Naive thymus-derived CD4-positive, alpha-beta T cell (primary cell): ENCODE measurements at places on chromosomes 12 and 14. TPM values are rescaled to one million over a fixed set of nuclear protein-coding genes. Genes with fewer than 3 reads are reported as not detected.

GRCh38 chr12:63944586-63945228, 100.2 kb downstream of the SRGAP1 start:
- H3K4me1 ChIP-seq = no peaks in the 10 kb centered on the region
- H3K4me3 ChIP-seq = no peak overlapping the region
- no peak overlapping the region for H3K27ac ChIP-seq

DNA sequence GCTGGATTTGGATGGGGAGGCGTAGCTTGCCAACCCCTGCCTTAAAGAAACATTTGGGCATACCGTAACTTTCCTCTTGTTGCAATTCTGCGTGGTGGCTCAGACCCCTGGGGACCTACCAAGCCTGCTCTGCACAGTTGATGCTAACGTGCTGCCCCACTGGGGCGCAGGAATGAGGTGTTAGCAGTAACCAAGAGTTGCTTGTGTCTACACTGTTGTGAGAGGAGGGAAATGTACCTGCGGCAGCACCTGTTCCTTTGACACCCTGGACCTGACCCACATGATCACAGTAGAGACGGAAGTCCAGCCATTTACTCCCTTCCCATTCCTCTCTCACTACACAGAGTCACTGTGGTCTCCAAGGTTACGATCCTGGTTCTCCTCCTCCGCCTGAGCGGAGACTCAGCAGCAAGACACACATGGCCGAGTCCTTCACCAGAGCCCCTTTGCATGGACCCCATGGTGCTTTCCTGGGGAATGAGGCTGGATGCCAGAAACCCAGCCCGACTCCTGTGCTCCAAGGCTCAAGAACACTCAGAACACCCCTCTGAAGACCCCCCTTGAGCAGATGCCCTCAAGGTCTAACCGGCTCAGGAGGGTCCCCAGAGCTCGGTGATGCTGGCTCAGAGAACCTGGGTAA, 84.8 kb downstream of the FBXL14 start:
- no peak overlapping the region for H3K4me3 ChIP-seq
- H3K27me3 ChIP-seq = no peaks in the 10 kb centered on the region
- no peaks in the 10 kb centered on the region for H3K4me1 ChIP-seq
- no peaks in the 10 kb centered on the region for H3K36me3 ChIP-seq
- no peak overlapping the region for H3K27ac ChIP-seq

GRCh38 chr14:59627011-59627520, 50.5 kb upstream of the CCDC175 start:
- H3K4me1 ChIP-seq = no peaks in the 10 kb centered on the region
- H3K27me3 ChIP-seq = no peaks in the 10 kb centered on the region
- H3K36me3 ChIP-seq = no peaks in the 10 kb centered on the region

The FBXL14 gene
- 27.0 and 27.4 TPM in 2 replicates for total RNA-seq

DNA sequence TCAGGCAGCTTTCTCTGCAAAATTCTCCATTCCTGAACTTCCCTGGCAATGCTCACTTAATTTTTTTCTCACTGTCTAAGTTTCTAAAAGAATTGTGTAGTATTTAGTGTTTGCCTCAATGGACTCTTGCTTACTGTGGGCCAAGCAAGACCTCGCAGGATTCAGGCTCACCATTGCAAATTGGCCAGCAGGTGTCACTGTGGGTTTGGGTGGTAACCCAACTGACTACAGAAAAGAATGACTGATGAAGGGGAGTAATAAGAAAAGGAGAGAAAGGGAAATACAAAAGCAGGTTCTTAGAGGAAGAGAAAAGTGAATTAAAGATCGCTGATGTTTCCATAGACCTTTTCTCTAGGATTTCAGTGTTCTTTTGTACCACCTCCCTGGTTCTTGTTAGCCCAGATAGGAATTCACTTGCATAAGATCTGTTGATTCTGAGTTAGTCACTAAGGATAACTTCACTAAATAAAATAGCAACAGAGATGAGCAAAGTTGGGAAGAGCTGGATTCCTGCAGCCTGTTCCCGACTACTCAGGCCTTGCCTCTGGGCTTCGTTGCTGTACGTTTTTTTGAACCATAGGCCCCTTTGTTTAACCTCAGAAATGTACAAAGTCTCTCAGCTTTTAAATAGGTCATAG, 386.5 kb upstream of the DDHD1 start:
- H3K4me3 ChIP-seq = no peak overlapping the region
- H3K27me3 ChIP-seq = no peaks in the 10 kb centered on the region
- H3K36me3 ChIP-seq = no peaks in the 10 kb centered on the region

The SLC39A5 gene
- total RNA-seq = 0.43 TPM

GRCh38 chr14:23070262-23071129, 13.2 kb upstream of the CDH24 start:
- peaks cover 16% of the 10 kb centered on the region for H3K4me1 ChIP-seq
- DNase-seq = no peak
- H3K4me3 ChIP-seq = peak overlapping the region; percentile 85
- H3K27me3 ChIP-seq = no peaks in the 10 kb centered on the region
- peaks cover 21% of the 10 kb centered on the region for H3K36me3 ChIP-seq

DNA sequence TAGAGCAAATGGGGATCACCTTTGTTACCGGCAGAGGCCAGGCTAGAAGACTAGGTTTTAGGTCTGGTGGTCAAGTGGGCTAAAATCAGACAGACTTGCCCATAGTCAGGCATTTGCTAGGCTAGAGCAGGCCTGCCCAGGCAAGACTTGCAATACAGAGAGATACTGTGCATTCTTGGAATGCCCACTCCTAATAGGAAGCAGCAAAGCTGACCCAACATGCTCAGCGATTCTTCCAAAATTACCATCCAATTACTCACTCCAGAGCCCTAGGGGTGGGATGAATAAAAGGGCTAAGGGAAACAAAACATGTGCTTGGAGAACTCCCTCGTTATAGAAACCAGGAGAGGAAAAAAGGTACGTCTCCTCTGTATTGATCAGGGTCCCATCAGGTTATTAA, 187.8 kb upstream of the AMIGO2 start:
- no peak for DNase-seq
- no peak overlapping the region for H3K4me3 ChIP-seq
- no peaks in the 10 kb centered on the region for H3K27me3 ChIP-seq
- H3K27ac ChIP-seq = no peak overlapping the region
- H3K36me3 ChIP-seq = no peaks in the 10 kb centered on the region
- H3K4me1 ChIP-seq = peaks cover 43% of the 10 kb centered on the region

DNA sequence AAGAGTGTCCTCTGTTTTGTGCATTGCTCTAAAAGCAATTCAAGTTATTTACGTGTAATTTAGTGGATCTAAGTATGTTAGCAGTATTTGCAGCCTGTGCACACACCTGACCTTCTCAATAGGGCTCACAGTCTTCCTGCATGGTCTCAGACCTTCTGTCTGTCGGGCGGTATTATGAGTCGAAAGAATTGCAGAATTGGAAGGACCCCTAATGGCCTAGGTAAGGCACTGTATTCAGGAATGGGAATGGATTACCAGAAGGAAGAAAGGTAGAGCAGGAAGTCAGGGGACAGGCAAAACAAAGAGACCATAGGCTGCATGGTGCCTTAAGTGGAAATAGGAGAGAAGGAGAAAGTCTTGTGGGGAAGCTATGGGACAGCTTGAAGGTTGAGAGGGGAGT, 341.6 kb downstream of the VRK1 start:
- no peaks in the 10 kb centered on the region for H3K36me3 ChIP-seq
- H3K4me1 ChIP-seq = no peaks in the 10 kb centered on the region
- no peak overlapping the region for H3K4me3 ChIP-seq
- H3K27ac ChIP-seq = no peak overlapping the region
- no peaks in the 10 kb centered on the region for H3K27me3 ChIP-seq

GRCh38 chr12:13032164-13032563, 12.0 kb upstream of the FAM234B start:
- no peak overlapping the region for H3K4me3 ChIP-seq
- H3K4me1 ChIP-seq = no peaks in the 10 kb centered on the region
- no peak overlapping the region for H3K27ac ChIP-seq

- DNase-seq = no peak
- H3K27ac ChIP-seq = no peak overlapping the region
- no peaks in the 10 kb centered on the region for H3K4me1 ChIP-seq
- H3K4me3 ChIP-seq = no peak overlapping the region
These were observed 13.7 kb downstream of the CALCOCO1 start for GRCh38 chr12:53713516-53713915.

The NFYB gene
- total RNA-seq = 11.6 TPM

- H3K4me1 ChIP-seq = no peaks in the 10 kb centered on the region
- no peaks in the 10 kb centered on the region for H3K36me3 ChIP-seq
- no peaks in the 10 kb centered on the region for H3K27me3 ChIP-seq
- H3K4me3 ChIP-seq = no peak overlapping the region
- no peak overlapping the region for H3K27ac ChIP-seq
These were observed 270.6 kb downstream of the TTC8 start for GRCh38 chr14:89095036-89095435.

GRCh38 chr14:45658917-45659299, 405.9 kb upstream of the MIS18BP1 start:
- no peak for DNase-seq
- H3K4me1 ChIP-seq = no peaks in the 10 kb centered on the region
- no peaks in the 10 kb centered on the region for H3K27me3 ChIP-seq
- H3K27ac ChIP-seq = no peak overlapping the region
- no peaks in the 10 kb centered on the region for H3K36me3 ChIP-seq

GRCh38 chr14:96829791-96830190, 32.6 kb downstream of the VRK1 start:
- DNase-seq = no peak
- H3K4me3 ChIP-seq = no peak overlapping the region
- no peaks in the 10 kb centered on the region for H3K27me3 ChIP-seq
- H3K27ac ChIP-seq = no peak overlapping the region
- no peaks in the 10 kb centered on the region for H3K36me3 ChIP-seq

- DNase-seq = no peak
- H3K4me3 ChIP-seq = no peak within 1 kb of the TSS
- no peaks in the 10 kb centered on the region for H3K27me3 ChIP-seq
- peaks cover 19% of the 10 kb centered on the region for H3K4me1 ChIP-seq
- H3K36me3 ChIP-seq = no peaks in the 10 kb centered on the region
These were observed at the start of gene RDH5 for GRCh38 chr12:55720071-55720564. TSS of gene RDH5 (plus strand) at chr12:55720393. CDS start at chr12:55721185, 792 bp downstream.
